T-helper 2 cell treated with Interferon-gamma antibody and Interleukin-4, amounts not matched to agents 5 μg/mL and 100 μg/mL, for 36 hours (primary cell): ENCODE measurements at places on chromosomes 1 and 21.

DNA sequence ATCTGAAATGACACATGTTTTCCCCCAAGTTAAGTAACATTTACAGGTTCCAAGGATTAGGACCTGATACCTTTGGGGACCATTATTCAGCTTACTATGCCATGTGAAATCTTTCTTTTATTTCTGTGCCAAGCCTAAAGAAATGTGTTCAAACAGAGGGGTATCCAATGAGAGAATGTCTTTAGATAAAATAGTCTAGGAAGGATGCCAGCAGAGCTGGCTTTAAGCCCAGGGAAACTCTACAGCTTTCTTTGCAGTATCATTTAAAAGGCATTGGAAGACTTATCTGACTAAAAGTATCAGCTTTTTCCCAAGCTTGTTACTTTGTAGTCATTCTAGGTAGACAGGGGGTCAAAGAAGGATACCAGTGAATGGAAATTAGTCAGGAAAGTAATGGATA is 860.4 kb downstream of the PLA2G4A start:
- DNase-seq, result no peak
- no peaks in the 10 kb centered on the region for H3K27me3 ChIP-seq
- no peak overlapping the region for H3K4me3 ChIP-seq
- H3K36me3 ChIP-seq, result no peaks in the 10 kb centered on the region
- H3K4me1 ChIP-seq, result no peaks in the 10 kb centered on the region

- DNase-seq, result no peak
- H3K27me3 ChIP-seq, result no peaks in the 10 kb centered on the region
- no peak overlapping the region for H3K27ac ChIP-seq
Observed at GRCh38 chr1:12368646-12369045, 138.8 kb downstream of the VPS13D start.

DNA sequence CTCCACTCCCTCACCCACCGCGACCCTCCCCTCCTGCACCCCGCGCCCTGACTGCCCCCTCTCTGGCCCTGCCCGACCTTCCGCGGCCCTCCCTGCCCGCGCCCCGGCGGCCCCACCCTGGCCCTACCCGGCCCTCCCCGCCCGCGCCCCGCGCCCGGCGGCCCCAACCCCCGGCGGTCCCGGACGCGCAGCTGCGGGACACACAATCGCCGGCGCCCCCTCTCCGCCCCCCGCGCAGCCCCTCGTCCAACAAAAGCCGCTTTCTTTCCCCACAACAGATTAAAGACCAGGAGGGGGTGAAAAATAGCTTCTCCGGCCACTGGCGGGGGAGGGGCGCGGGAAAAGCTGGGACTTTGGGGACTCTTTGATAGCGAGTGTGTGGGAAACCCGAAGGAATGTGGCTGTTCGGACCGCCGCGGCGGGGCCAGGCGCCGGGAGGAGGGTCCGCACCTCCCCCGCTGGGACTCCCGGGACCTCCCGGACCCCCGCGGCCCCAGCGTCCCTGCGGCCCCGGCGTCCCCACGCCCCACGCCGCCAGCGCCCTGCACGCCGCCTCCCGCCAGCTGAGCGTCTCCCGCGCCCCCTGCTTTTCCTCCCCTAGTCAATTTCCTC is 8.8 kb upstream of the ID3 start:
- no peak overlapping the region for H3K27ac ChIP-seq
- peaks cover 3% of the 10 kb centered on the region for H3K36me3 ChIP-seq
- peaks cover 12% of the 10 kb centered on the region for H3K4me1 ChIP-seq
- peak overlapping the region; percentile 72 for H3K4me3 ChIP-seq
- peaks cover 67% of the 10 kb centered on the region for H3K27me3 ChIP-seq

- no peak overlapping the region for H3K4me3 ChIP-seq
- no peaks in the 10 kb centered on the region for H3K27me3 ChIP-seq
- no peaks in the 10 kb centered on the region for H3K36me3 ChIP-seq
- H3K27ac ChIP-seq, result no peak overlapping the region
- no peak for DNase-seq
Observed at GRCh38 chr1:154411525-154411924, 6.4 kb downstream of the IL6R start.

GRCh38 chr1:214002472-214002871 is 14.7 kb downstream of the PROX1 start:
- H3K27ac ChIP-seq, result no peak overlapping the region
- peaks cover 6% of the 10 kb centered on the region for H3K27me3 ChIP-seq
- DNase-seq, result no peak
- no peaks in the 10 kb centered on the region for H3K36me3 ChIP-seq

DNA sequence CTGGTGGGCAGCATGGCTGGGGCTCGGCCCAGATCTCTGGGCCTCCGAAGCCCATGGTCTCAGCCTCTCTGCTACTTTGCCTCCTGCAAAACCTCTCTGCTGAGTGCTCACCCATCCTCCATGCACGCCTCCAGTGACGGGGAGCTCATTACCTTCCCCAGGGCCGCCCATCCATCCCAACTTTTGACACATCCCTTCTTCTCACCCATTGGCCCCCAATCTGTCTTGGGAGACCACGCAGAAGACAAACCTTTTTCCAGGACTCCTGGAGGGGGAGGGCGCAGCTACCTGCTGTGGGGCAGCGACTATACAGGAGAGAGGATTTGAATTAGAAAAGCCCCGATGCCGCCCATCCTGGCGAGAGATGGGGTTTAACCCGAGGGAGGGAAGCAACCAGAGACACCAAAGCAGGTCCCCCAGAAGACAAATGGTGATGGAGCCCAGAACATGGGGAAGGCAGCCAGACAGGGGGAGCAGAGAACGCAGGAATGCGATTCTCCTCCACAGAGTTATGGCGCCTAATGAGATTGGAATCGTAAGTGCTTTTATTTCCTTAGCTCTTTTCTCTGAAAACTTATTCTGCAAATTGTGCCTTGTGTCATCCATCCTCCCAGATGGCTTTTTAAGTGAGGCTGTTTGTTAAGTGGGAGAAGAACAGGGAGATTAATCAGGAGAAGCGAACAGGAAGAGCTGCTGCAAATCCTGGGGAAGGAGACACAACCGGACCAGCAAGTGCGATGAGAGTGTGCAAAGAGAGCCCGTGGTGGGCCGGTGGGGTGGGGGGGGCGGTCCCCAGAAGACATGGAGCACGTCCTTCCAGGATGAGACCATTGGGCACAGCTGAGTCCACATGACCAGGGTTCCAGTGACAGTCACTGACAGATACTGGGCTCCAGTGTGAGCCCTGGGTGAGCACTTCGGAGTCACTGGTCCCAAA is 623.5 kb downstream of the MATN1 start:
- no peak overlapping the region for H3K27ac ChIP-seq

- peaks cover 26% of the 10 kb centered on the region for H3K36me3 ChIP-seq
- H3K4me1 ChIP-seq, result peaks cover 4% of the 10 kb centered on the region
- H3K27me3 ChIP-seq, result no peaks in the 10 kb centered on the region
- H3K27ac ChIP-seq, result no peak overlapping the region
- no peak for DNase-seq
Observed at GRCh38 chr1:108609483-108610049, 49.7 kb downstream of the EEIG2 start.

- no peak for DNase-seq
- H3K27ac ChIP-seq, result no peak overlapping the region
- no peak overlapping the region for H3K4me3 ChIP-seq
- peaks cover 3% of the 10 kb centered on the region for H3K27me3 ChIP-seq
Observed at GRCh38 chr1:59204001-59204400, 92.9 kb upstream of the FGGY start.

- no peak overlapping the region for H3K4me3 ChIP-seq
- no peaks in the 10 kb centered on the region for H3K36me3 ChIP-seq
- peaks cover 3% of the 10 kb centered on the region for H3K27me3 ChIP-seq
- DNase-seq, result no peak
Observed at GRCh38 chr1:52203935-52204625, 62.2 kb downstream of the ZFYVE9 start.

DNA sequence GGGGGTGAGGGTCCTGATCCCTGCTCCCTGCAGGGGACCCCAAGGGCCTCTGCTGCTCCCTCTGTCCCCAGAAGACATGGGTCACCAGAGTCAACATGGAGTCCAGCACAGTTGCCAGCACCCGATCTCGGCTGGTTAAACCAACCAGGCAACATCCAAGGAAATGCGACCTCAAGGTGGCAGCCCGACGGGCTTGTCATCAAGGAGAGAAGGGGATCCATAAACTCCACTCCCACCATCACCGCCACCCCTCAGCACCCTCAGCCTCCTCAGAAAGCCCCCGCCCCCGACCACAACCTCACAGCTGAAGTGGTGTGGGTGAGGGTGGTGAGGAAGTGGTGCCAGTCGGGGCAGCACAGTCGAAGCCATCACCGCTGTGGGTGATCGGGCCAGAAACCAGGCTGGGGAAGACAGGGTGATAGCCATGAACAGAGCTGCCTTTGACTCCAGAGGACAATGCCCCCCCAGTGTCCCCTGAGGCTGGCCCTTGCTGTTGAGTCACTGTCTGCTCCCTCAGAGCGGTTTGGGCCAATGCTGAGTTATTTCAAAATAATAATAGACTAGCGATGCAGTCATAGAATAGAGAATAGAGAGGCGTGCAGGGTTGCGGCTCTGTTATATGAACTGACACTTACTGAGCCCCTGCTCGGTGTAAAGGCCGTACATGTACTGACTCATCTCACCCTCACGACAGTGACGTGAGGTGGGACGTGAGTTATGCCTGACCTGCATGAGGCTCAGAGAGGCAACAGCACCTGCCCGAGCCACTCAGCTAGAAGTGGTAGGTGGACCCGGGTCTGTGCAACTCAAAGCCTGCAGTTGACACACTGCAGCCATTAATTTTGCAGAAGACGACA is 88.7 kb upstream of the IFFO2 start:
- no peak overlapping the region for H3K27ac ChIP-seq
- peaks cover 4% of the 10 kb centered on the region for H3K4me1 ChIP-seq
- H3K27me3 ChIP-seq, result peaks cover 9% of the 10 kb centered on the region
- no peaks in the 10 kb centered on the region for H3K36me3 ChIP-seq
- no peak for DNase-seq
- no peak overlapping the region for H3K4me3 ChIP-seq

DNA sequence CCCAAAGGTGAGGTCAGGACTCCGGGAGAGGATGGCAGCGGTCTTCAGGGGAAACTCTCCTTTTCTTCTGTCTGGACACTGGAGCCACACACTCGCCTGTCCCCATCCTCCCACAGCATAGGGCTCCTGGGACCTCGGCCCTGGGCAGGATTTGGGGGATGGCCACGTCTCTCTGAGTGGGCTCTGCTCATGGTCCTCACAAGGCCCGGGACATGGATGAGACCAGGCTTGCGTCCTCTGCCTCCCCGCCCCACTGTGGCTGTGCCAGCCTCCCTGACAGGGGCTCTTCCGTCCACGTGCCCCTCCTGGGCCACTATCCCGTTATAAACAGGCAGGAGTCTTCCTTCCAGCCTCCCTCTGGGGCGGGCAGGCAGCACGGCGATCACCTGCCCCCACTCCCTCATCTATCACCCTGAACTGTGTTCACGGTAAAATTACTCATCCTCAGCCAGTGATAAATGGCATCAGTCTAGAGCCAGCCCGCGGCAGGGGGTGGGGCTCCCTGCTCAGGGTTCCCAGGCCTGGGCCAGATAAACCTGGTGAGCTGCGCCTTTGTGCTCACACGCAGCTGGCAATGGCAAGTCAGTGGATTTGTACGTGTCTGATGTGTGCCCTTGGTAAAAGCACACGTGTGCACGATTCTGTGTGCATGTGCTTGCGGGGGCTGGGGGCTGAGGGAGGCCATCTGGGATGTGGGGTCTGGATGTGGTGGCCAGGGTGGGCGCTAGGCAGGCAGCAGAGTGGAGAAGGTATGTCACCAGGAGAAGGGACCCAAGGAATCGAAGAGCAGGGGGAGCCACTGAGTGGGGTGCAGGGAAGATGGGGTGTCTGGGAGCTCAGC is 12.6 kb upstream of the SAMD11 start:
- no peak for DNase-seq
- H3K27ac ChIP-seq, result no peak overlapping the region
- H3K4me1 ChIP-seq, result no peaks in the 10 kb centered on the region
- peaks cover 42% of the 10 kb centered on the region for H3K27me3 ChIP-seq
- no peaks in the 10 kb centered on the region for H3K36me3 ChIP-seq
- H3K4me3 ChIP-seq, result no peak overlapping the region

- H3K27me3 ChIP-seq, result no peaks in the 10 kb centered on the region
- no peak overlapping the region for H3K4me3 ChIP-seq
- H3K27ac ChIP-seq, result no peak overlapping the region
- no peak for DNase-seq
- peaks cover 83% of the 10 kb centered on the region for H3K36me3 ChIP-seq
Observed at GRCh38 chr21:34826836-34827235, 158.0 kb downstream of the CLIC6 start.

GRCh38 chr1:87335175-87335884 is 6.7 kb downstream of the LMO4 start:
- H3K4me3 ChIP-seq, result peak overlapping the region; percentile 93
- peaks cover 33% of the 10 kb centered on the region for H3K36me3 ChIP-seq
- H3K27me3 ChIP-seq, result peaks cover 35% of the 10 kb centered on the region
- H3K27ac ChIP-seq, result peak overlapping the region; percentile 98
- peak; percentile 60 for DNase-seq

DNA sequence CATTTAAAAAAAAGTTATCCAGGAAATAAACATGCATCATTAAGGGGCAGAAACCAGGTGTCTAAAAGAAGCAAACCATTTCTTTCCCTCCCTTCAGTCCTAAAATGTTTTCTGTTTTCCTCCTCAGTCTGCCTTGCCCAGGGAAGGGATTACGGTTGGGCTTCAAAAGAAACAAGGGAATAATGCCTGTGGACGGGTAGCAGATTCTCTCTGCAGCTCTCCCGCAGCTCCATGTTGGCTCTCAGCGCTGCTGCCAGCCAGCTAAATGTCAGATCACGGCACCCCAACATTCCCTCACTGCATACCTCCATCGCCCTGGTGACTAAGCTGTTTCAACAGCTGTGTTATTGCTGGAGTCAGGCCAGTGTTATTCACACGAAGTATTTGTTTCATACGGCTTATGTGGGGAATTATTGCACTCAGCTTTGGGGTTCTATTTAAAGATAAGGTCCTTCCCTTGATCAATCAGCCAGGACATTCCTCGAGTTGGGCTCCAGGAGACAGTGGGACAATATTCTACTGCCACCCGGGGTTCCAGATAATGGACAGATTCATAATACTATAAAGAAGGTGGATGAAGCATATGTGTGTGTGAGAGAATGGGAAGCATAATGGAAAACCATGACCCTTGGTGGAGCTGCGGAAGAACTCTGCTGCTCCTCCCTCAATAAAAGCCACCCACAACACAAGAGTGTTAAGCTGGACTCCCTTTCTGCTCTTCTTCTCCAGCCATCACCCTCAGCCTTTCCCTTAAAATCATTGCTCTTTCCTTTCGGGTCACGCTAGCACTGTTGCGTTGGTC is 58.2 kb downstream of the WLS start:
- H3K36me3 ChIP-seq, result no peaks in the 10 kb centered on the region
- H3K4me3 ChIP-seq, result no peak overlapping the region
- H3K27me3 ChIP-seq, result peaks cover 3% of the 10 kb centered on the region

DNA sequence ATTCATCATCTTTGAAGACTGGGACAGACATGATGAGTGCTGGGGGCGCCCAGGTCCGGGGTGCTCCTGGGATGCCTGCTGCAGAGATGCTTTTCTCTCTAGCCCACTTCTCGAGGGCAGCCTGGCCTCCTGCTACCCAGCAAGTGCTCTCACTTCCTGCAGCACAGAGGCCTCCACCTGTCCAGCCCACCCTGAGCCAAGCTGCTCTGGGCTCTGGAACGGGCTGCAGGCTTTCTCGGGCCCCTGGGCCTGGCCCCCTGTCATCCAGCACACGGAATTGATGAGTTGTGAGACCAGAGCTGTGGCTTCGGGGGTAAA is 469.5 kb upstream of the VAMP3 start:
- no peaks in the 10 kb centered on the region for H3K4me1 ChIP-seq
- H3K27ac ChIP-seq, result no peak overlapping the region

- H3K27ac ChIP-seq, result no peak overlapping the region
- H3K36me3 ChIP-seq, result peaks cover 49% of the 10 kb centered on the region
- H3K27me3 ChIP-seq, result no peaks in the 10 kb centered on the region
Observed at GRCh38 chr21:43877936-43878575, 13.0 kb downstream of the AGPAT3 start.
